ENCODE measurements at places on chromosomes 6 and 20.

DNA sequence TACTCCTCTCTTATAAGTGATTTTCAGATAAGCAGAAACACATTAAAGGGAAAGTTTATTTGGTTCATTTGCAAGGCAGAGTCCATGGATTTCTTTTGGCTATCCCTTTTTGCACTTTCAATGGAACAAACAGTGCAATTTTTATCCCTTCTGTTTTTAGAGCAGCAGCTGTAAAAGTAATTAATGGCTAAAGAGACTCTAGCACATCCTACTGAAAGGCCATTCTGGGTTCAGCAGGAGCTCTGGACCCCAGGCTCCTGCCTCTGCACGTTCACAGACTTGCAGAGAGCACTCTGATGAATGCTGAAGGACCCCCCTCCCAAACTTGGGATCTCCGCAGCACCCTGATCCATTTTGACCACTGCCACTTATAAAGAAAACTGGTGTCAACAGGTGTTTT, 40.3 kb upstream of the PDE7B start:
- DNase-seq: no peak

DNA sequence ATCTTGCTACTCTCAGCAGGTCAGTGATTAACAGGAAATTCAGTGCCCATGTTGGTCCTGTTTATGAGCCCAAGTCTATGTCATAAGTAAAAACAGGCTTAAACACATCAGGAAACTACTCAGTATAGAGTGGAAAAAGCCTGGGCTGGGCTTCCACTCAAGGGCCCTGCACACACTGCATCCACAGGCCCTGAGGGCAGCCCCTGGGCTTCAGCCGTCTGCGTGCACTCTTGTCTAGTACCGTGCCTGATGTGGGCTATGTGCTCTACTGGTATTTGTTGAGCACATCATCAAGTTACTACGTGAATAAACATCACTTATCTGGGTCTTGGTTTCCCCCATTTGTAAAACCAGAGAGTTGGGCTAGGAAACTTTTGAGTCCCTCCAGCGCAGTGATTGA, 135.2 kb downstream of the PACRG start:
- DNase-seq: no peak

- no peak for DNase-seq
Observed at GRCh38 chr6:34237316-34237721, 646 bp downstream of the HMGA1 start.

- no peak for DNase-seq
Observed at GRCh38 chr6:137150072-137150471, 23.4 kb downstream of the IL22RA2 start.

DNA sequence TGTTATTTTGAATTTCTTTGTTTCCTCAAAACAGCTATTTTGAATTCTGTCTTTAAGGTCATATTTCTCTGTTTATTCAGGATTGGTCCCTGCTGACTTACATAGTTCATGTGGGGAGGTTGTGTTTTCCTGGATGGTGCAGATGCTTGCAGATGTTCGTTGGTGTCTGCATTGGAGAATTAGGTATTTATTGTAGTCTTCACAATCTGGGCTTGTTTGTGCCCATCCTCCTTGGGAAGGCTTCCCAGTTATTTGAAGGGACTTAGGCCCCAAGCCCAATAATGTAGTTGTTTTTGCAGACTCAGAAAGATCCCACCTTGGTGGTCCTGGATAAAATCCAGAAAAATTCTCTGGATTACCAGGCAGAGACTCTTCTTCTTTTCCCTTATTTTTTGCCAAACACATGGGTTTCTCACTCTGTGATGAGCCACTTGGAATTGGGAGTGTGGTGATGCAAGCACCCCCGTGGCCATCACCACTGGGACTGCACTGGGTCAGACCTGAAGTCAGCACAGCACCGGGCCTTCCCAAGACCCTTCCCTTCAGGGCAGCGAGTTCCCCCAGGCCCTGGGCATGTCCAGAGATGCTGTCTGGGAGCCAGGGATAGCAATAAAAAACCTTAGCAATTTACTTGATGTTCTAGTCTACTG, 81.6 kb upstream of the EZR start:
- no peak for DNase-seq

DNA sequence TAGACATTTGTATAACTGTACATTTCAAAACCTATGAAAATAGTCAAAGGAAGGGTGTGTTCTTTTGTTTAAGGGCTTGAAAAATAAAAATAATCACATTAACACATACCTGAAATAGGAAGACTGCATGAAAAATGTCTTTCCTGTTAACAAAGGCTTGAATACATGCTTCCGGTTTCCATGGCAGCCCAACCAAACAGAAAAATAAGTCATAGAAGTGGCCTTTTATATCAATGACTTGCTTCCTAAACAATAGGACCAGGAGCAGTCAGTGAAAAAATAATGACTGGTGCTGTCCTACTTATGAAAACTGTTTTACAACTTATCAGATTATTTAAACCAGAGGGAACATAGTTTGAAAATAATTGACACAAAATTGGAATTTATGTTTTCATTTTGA, 412.6 kb upstream of the PLCB4 start:
- no peak for DNase-seq

DNA sequence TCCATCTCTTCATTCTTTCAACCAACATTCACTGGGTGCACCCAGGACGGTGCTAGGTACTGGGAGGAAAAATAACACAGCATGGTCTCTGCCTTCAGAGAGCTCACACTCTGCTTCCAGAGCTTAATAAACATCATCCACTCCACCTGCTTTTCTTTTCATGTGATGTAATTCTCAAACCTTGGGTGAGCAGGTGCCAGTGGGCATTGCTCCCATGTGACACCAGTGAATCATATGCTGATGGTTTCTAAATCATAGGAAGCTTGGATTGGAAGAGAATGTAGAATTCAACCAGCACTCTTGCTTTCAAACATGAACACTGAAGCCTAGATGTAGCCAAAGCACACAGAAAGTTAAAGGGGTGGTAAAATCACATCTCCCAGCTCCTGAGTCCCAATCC, 189.8 kb downstream of the FOXA2 start:
- no peak for DNase-seq

DNA sequence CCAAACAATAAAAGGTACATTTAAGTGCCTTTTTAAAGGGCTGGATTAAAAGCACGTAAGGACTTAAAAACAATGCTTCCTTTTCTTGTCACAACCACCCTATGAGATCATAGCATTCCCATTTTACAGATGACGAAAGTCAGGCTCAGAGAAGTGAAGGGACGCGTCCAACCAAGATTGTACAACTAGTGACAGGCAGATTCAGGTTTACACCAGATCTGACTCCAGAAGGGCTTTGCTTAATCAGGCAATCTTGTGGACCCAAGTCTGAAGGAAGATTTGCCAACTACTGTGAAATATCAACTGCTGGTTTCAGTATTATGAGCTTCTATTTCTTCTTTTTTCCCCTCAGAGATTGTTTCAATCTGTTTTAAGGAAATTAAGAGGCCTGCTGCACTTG, 877 bp downstream of the ENPP4 start:
- DNase-seq: no peak

DNA sequence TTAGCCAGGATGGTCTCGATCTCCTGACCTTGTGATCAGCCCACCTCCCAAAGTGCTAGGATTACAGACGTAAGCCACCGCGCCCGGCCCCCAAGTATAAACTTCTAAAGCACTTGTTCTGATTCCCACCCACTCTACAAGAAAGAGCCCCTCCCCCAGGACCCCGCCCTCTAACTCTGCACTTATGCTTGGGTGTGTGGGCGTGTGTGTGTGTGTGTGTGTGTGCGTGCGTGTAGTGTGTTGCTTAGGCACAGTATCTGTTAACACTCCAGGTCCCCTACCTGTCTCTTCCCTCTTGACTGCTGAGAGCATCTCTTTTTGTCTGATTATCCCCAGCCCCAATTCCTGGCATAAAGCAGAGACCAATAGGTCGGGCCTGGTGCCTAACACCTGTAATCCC, 6.0 kb upstream of the PTCRA start:
- DNase-seq: no peak

- no peak for DNase-seq
Observed at GRCh38 chr6:49555951-49556350, 5.5 kb downstream of the C6orf141 start.

DNA sequence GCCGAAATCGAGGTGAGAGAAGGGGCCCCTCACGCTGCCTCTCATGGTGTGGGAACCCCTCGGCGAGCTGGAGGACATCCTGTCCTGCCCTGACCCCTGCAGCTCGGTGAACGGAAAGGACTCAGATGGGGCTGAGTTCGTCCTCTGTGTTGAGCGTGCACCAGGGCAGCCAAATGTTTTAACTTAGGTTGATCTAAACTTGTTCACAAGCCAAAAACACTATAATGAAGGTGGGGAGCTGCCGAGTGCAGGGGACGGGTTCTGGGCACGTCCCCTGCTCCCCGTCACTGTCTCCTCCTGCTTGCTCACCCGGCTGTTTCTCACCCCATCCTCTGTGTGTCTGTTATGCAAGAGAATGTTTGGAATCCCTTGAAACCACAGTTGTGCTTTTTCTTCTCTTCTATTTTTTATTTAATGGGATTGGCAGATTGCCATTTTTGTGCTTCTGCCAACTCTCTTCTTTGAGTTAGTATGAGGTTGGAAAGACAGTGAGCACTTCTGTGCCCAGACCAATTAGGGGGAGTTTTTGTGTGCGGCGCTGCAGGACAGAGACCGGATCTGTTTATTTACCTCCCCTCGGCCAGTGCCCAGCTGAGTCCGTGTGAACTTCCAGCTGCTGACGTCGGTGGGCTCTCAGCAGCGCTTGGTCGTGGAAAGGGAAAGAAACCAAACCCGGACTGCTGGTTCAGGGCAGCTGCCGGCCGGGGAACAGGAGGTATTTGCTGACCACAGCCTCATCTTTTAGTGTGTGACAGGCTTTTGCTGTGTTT, 158.1 kb downstream of the DTNBP1 start:
- no peak for DNase-seq

DNA sequence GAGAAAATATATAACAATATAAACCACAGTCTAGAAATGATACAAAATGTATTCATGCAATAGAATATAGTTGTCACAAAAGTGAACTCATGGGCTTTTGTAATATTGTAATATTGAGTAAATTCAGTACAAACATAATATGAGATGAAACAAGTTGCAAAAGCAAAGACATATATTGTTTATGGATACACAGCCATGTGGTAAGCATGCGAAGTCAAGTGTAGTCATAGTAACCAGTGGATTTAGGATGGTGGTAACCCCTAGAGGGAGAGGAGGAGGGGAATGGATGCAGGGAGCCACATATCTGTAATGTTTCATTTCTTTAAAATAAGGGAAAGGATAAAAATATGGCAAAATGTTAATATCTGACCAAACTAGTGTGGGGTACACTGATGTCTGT, 47.3 kb downstream of the ARMC2 start:
- no peak for DNase-seq

DNA sequence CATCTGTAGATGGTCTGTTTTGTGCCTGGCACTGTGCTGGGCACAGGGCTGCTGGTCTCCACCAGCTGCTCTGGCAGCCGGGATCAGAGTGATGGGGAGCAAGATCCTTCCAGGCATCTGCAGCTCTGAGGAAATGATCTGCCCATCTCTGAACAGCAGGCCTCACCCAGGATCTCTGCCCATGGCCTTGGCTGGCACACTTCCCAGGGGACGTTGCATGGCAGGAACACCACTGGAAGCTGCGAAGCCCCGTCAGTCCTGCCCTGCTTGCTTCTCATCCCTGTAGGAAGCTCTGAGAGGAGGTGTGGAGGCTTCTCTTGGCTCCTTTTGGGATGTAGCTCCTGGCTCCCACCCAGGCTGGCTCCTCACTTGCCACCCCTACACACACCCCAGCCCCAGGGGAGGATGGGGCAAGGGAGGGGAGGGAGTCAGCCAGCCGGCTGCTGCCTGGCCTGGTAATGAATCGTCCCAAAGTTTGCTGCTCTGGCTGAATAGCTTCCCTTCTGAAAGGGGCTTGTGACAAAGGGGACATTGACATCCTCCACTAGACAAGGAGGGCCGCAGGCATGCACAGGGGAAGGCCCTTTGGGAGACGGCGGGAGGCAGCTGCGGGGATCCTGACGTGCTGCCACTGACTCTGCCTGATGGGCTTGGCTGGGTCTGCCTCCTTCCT, 108.9 kb downstream of the VEGFA start:
- no peak for DNase-seq

GRCh38 chr6:106789428-106790148, 160.2 kb downstream of the QRSL1 start:
- no peak for DNase-seq

GRCh38 chr6:25007269-25007699, 71.5 kb upstream of the RIPOR2 start:
- DNase-seq: no peak

DNA sequence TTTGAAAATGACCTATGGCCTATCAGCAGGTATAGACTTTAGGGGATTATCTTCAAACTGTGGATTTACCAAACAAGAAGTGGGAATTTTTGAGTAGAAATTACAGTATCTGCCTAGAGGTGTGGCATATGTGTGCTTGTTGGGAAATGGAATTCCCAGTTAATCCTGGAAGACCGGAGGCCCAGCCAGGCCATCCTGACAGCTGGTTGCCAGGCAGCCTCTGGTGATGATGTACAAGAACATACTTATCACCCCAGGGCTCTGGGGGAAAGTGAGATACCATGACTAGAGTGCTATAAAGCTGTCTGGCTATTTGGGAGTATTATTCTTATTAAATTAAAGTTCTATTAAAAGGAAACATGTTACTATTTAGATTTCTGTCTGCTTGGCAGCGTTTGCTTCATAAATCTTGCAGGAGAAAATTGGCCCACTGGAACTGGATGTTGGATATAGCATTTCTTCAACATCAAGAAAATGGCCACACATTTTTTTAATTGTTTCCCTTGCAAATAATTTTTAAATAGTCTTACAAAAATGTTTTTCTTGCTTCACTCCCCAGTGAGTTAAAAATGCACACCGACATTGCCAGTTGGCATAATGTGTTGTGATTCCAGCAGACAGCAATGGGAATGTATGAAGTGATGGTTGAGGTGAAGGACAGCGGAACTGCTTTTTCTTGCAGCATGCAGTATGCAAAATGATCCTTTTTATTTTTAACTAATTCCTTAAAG, 187.8 kb downstream of the MYLK4 start:
- DNase-seq: no peak

- no peak for DNase-seq
Observed at GRCh38 chr6:166523782-166524559, 62.5 kb downstream of the RAMACL start.

DNA sequence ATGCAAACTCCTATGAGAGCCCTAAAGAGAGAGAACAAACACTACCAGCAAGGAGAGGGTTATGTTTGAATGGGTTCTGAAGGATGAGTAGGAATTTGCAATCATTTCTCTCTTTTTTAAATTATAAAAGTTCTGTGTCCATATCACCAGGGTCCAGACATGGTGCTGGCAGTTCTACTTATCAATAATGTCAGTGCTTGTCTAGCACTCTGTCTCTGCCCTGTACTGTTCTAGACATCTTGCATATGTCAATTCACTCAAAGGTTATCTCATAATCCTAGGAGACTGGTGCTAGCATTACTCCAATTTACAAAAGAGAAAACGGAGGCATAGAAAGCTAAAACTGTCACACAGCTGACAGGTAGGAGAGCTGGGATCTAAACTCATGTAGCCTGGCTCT, 101.3 kb downstream of the VEGFA start:
- DNase-seq: no peak

- DNase-seq: no peak
Observed at GRCh38 chr6:158654498-158654897, 4.6 kb downstream of the SYTL3 start.
